ENCODE measurements at places on chromosomes 3 and 15.

GRCh38 chr15:98896002-98896721 is 111.4 kb downstream of the PGPEP1L start:
- peak; percentile 72 for DNase-seq

GRCh38 chr15:41512940-41513505 is 604 bp downstream of the LTK start:
- no peak for DNase-seq

DNA sequence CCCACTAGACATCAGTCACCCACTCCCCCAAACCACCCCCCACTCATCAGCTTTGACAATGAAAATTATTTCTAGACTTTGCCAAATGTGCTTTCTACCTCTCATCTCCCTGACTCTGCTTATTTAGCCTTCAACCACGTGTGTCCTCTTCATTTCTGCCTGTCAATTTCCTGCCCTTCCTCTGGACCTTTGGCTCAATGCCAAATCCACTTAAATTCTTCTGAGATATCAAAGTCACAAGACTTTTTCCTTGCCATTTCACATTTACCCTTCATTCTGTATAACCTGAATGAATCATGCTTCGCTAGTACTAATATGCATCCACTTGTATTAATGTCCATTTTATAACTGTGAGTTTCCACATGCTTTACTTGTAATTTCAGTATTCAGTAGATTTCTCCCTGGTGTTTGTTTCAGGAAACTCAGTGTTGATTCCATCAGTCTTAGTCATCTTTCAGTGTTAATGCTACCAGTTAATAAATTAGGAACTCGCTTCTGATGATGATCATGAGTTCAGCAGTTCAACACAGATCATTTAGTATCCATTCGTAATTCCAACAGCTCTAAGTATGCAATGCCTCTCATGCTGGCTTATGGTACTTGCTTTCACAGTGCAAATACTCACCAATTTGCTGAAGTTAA is 128.2 kb upstream of the OSTN start:
- peak; percentile 35 for DNase-seq

- peak; percentile 48 for DNase-seq
Observed at GRCh38 chr3:138328341-138328740, 1.3 kb downstream of the NME9 start.

- DNase-seq: peak; percentile 98
Observed at GRCh38 chr3:184320104-184320445, 5.7 kb downstream of the EIF4G1 start.

- DNase-seq: no peak
Observed at GRCh38 chr3:13055634-13056033, 17.6 kb downstream of the IQSEC1 start.

- no peak for DNase-seq
Observed at GRCh38 chr3:13594991-13595421, 46.1 kb downstream of the FBLN2 start.

DNA sequence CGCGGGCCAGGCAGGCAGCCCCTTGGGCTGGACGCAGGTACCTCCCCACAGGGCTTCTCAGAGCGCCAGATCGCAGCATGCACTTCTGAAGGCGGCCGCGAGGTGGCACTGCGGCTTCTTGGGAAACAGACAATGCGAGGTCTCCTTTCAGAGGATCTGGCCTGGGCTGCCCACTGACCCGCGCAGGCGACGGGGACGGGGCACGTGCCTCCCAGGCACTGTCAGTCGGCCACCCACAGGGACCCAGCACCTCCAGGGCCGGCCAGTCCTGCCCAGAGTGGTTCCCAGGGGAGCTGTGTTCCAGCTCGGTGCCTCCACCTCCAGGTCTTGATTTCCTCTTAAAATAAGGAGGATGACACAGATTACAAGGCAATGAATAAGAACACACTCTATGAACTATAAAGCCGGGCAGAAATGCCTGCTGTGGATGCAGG is 24.4 kb upstream of the TXNRD3 start:
- DNase-seq: peak; percentile 77

GRCh38 chr3:171935261-171936123 is 92.3 kb downstream of the TMEM212 start:
- peak; percentile 6 for DNase-seq

- DNase-seq: no peak
Observed at GRCh38 chr3:41601404-41601987, 360.4 kb downstream of the ULK4 start.

GRCh38 chr3:141456301-141456625 is 30.6 kb upstream of the RASA2 start:
- DNase-seq: no peak

DNA sequence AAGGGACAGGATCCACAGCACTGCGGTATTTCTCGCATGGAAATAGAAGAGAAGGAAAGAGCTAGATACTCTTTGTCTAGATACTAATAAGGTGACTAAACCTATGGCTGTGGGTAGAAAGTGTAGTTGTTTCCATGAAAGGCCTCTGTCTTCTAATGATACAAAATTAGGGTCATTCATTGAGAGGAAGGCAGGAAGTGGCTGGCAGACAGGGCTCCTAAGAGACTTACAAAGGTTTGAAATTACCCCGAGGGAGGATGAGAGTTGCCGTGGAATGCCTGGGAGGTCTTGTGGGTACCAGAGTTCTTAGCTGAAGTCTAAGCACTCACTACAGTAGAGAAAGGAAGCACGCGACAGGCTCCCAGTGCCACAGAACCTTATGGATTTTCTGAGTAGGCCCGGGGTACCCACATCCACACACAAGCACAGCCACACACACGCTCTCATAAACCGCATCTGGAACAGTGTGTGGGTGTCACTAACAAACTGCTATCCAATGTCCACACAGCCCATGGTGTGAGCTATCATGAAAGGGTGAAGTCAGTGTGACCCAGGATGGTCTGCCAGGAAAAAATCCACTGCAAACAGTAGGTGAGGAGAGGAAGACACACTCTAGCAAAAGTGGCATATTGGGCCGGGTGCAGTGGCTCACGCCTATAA is 221.4 kb downstream of the FAM43A start:
- DNase-seq: no peak

DNA sequence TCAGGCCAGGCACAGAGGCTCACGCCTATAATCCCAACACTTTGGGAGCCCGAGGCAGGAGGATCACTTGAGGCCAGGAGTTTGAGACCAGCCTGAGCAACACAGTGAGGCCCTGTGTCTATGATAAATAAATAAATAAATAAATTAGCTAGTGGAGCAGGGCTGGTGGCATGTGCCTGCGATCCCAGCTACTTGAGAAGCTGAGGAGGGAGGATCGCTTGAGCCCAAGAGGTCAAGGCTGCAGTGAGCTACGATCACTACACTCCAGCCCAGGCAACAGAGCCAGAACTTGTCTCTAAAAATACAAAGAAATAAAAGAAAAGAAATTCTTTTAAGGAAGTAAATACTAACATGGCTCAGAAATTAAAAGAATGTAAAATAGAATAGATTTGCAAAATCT is 91.8 kb downstream of the LIPC start:
- DNase-seq: no peak

DNA sequence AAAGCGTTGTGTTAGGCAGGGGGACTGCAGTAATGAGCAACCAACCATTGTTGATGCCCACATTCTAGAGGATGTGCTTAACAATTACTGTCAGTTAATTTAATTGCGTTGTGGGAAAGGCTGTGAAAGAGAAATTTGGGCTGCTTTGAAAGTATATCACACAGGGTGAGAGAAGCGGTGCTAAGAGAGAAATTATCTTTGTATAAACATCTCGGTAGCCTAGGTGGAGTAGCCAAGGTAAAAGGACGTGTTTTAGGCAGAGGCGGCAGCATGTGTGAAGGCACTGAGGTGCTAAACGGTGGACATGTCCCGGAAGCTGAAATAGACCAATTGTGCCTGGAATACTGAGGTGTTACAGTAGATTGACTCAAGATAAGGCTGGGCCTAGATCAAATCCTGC is 71.9 kb downstream of the UBE2E2 start:
- no peak for DNase-seq

GRCh38 chr15:77295446-77295845 is 124.5 kb downstream of the PEAK1 start:
- peak; percentile 86 for DNase-seq

DNA sequence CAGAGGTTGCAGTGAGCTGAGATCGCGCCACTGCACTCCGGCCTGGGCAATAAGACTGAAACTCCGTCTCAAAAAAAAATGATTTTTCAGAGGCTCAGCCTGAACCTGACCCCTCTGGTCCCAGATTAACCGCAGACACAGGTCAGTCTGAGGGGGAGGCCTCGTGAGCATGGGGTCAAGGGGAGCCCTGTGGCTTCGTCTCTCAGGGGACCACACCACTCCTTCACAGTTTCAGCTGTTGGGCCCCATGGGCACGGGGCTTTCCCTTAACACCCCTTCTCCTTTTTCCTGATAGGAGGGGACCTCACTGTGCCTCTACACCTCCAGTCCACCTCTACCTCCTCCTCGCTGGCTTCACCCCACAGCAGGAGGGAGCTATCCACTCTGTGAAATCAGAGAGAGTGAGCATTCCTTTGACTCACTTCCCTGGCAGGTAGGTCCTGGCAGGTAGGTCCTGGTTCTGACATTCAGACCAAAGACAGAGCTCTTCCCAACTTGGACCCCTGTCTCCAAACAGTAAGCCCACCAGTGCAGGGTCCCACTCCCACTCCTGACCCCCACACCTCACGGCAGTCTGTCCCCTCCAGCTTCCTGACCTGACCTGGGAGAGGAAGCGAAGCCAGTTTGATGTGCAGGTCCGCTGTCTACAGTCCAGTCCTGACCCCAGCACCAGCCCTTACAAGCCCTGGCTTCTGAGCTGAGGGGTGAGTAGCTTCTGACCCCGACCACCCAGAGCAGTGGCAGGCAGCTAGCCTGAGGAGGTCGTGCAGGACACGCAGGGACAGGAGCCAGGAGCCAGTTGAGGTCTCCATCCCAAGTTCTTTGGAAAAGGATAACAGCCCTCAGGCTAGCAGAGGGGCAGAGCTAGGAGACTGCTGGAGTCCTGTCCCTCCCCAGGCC is 9.0 kb downstream of the RRP9 start:
- DNase-seq: no peak

DNA sequence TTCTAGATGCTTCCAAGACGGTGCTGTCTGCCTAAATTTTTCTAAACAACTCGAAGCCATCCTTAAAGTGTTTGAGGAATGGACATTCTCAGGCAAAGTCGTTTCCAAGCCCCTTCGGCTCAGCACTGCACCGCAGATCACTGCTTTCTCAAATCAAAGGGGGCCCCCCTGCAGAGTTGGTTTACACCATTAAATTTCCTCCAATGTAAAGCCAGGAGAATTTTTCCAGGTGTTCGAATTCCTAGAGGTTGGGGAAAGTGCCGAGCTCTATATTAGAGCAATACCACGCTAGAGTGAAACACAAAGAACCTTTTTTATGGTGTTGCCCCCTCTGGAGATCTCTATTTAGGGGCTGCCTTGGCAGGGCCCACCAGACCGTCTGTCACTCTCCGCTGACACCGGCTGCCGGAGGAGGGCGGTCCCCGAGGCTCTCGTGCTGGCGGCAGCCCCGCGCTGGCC is 277.9 kb upstream of the NR2F2 start:
- DNase-seq: no peak

DNA sequence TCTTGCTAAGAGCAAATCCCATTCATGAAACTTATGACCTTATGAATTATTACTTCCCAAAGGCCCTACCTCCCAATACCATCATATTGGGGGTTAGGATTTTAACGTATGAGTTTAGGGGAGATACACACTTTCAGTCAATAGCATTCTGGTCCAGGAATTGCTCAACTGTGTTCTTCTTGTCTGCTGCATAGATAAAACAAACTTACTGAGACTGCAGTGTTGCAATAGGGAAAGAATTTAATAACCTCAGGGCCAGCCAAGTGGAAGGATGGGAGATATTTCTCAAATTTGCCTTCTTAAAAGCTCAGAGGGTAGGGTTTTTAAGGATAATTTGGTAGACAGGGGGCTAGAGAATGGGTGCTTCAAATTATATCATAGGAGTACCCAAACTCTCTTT is 625.8 kb downstream of the OTOL1 start:
- peak; percentile 9 for DNase-seq

DNA sequence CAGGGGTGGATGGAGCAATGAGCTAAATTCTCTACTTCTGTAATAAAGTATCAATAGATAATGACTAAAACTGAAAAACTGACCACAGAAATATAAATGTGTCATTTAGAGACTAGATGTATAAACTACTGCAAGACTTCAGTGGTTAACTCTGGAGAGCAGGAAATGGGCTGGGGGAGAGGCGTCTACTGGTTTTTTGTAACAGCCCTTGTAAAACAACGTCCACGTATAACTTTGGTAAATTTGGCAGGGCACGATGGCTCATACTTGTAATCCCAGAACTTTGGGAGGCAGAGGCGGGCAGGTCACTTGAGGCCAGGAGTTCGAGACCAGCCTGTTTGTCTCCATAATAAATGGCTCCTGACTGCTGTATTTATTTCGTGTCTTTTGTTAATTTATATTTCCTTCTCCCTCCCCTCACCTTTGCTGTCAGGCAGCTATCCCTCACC is 12.5 kb downstream of the RAB27A start:
- no peak for DNase-seq

DNA sequence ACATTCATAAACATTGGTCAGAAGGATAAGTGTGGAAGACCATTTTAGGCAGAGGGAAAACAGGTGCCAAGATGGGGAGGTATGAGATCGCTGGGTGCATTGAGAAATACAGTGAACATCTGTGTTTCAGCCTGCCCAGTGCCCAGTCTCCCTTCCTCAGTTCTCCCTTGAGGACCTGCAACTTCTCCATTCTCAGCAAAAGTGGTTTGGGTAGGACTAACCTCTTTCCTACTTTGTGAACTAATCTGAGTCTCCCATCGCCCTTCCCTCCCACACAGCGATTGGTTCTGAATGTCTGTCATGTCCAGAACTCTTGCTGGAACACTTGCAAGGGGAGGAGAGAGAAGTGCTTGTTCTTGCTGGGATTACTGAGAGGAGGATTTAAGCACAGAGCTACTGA is 10.9 kb upstream of the CCNL1 start:
- DNase-seq: no peak

- DNase-seq: no peak
Observed at GRCh38 chr15:83155942-83156341, 48.5 kb downstream of the TM6SF1 start.

DNA sequence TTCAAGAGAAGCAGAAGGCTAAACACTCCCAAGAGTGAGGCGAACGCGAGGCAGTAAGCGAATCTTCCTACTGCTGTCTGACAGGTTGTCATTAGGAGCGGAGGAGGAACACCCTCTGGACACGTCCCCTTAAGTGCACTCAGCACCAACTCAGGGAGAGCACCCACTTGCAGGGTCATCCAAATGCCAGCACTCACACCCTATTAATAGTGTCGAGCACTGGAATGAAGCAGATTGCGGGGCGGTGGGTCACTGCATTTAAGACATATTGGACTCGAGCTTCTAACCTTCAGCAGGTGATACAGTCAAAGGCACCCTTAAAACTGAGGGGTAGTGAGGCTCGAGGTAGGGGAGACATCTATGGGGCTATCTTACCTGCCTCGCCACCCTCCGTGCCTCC is 28.7 kb downstream of the SH3BP5 start:
- DNase-seq: no peak

- peak; percentile 84 for DNase-seq
Observed at GRCh38 chr3:178325330-178325729, 210.9 kb upstream of the KCNMB2 start.

All from fibroblast of the aortic adventitia (primary cell).